ENCODE measurements at places on chromosomes 5 and 9. TPM values are rescaled to one million over a fixed set of nuclear protein-coding genes. Genes with fewer than 3 reads are reported as not detected.

ELOVL7 gene
- total RNA-seq: 0.59 TPM

OLFML2A gene
- total RNA-seq: not detected

SUSD3 gene
- not detected for total RNA-seq

- H3K27ac ChIP-seq: no peak overlapping the region
- no peak for DNase-seq
- H3K27me3 ChIP-seq: peaks cover 8% of the 10 kb centered on the region
- H3K4me1 ChIP-seq: no peaks in the 10 kb centered on the region
Observed at GRCh38 chr5:59040024-59040803, 457.3 kb downstream of the RAB3C start.

N4BP3 gene
- total RNA-seq: 2.2 TPM

DNA sequence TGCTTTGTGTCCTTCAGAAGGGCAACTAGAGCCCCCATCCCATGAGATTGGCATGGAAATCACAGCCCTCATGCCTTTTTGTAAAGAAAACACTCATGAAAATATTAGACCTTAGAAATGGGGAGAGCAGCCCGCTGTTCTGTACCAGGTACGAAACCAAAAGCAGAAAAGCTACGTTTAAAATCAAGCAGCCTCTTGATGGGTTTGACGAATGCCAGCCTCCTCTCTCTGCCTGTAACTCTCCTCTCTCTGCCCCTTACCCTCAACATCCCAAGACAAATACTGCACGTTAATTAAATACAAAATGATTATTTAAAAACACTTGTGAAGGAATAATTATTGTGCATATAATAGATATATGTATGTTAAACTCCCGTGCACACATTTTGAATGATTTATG, 331.7 kb upstream of the PANK3 start:
- no peak overlapping the region for H3K27ac ChIP-seq
- no peak overlapping the region for H3K4me3 ChIP-seq
- no peaks in the 10 kb centered on the region for H3K4me1 ChIP-seq
- no peaks in the 10 kb centered on the region for H3K36me3 ChIP-seq
- no peaks in the 10 kb centered on the region for H3K27me3 ChIP-seq

GRCh38 chr5:59178482-59178881, 595.6 kb downstream of the RAB3C start:
- no peak for DNase-seq
- no peaks in the 10 kb centered on the region for H3K4me1 ChIP-seq
- H3K27ac ChIP-seq: no peak overlapping the region
- H3K36me3 ChIP-seq: no peaks in the 10 kb centered on the region
- no peak overlapping the region for H3K4me3 ChIP-seq

SLC6A19 gene
- not detected for total RNA-seq

GRCh38 chr5:172907657-172908056, 51.6 kb upstream of the RPL26L1 start:
- H3K36me3 ChIP-seq: peaks cover 5% of the 10 kb centered on the region
- H3K27me3 ChIP-seq: peaks cover 11% of the 10 kb centered on the region
- H3K4me3 ChIP-seq: no peak overlapping the region
- DNase-seq: no peak
- H3K4me1 ChIP-seq: peaks cover 33% of the 10 kb centered on the region

DNA sequence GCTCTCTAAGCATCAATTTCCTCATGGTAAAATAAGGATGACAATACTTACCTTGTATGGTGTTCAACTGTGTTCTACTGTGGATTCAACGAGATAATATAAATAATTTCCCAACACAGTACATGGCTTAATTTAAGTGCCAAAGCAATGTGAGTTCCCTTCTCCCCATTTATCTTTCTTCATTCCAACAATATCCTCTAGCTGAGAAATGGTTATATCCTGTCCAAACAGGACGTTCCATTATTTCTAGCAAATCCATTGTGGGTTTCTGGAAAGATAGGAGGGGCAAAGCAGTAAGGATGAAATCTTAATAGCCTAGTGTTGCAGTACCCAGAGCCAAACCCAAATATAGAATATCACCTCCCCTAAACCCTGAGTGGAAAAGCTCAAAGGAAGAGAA, 22.0 kb downstream of the ABCA1 start:
- H3K27ac ChIP-seq: no peak overlapping the region
- peaks cover 63% of the 10 kb centered on the region for H3K4me1 ChIP-seq
- H3K27me3 ChIP-seq: peaks cover 5% of the 10 kb centered on the region
- no peak overlapping the region for H3K4me3 ChIP-seq

DNA sequence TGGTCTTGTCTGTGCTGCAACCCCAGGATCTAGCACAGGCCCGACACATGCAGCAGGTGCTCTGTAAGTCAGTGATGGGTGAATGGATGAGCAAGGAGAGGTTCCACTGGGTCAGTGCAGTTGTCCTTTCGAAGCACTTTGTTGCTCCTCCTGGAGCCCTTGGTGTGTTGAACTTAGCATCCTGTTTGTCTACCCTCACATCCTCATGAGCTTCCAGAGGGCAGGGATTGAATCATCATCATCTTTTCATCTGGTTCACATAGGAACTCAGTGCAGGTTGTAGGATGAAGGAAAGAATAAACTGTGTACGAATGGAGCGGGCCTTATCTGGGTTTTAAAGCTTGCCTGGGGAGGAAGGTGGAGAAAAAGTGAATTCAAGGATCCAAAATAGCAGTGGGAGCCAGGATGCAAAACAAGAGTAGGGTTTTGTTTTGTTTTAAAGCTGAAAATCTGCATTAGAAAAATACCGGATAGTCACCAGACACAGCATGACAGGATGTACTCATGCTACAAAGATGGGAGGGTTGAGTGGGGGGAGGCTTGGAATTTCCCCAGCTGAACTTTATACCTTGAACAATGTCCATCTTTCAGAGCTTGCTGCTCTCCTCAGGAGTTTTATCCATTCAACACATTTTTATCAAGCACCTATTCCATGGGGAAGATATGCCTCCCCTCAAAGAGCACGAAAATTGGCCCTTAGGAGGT, 55.8 kb downstream of the PTTG1 start:
- no peaks in the 10 kb centered on the region for H3K36me3 ChIP-seq
- no peak for DNase-seq
- no peak overlapping the region for H3K4me3 ChIP-seq
- H3K27me3 ChIP-seq: peaks cover 2% of the 10 kb centered on the region

GRCh38 chr5:170277867-170278281, 19.7 kb downstream of the LCP2 start:
- no peak overlapping the region for H3K4me3 ChIP-seq
- H3K27ac ChIP-seq: no peak overlapping the region
- H3K36me3 ChIP-seq: no peaks in the 10 kb centered on the region
- H3K4me1 ChIP-seq: no peaks in the 10 kb centered on the region

NKD2 gene
- total RNA-seq: 41.7 TPM

OR13C2 gene
- total RNA-seq: not detected
